Stimulated activated CD8-positive, alpha-beta memory T cell treated with anti-CD3 and anti-CD28 coated beads, Interleukin-2, amount 100 ng/mL, for 1 hour (primary cell): ENCODE measurements at places on chromosomes 13 and 19.

DNA sequence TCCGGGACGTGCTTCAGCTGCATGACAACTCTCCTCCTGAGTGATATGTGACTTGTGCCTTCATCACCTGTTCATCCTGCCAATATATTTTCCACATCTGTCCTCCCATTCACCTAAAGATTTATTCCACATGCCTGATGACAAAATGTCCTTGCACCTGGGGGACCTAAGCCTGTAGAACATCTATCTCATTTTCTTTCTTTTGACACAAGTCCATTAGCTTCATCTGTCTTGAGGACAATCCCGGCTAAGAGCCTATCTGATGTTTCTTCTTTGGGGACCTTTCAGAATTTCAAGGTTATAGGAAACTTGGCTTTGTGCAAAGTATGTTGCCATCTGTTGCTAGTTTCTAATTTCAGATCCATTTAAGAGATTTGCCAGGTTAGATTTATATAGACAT lies 41.1 kb downstream of the ITGBL1 start:
- DNase-seq = no peak

GRCh38 chr19:2337329-2337707 lies 8.8 kb downstream of the SPPL2B start:
- DNase-seq = no peak

- no peak for DNase-seq
Observed at GRCh38 chr13:100597253-100597652, 8.7 kb upstream of the GGACT start.

- no peak for DNase-seq
Observed at GRCh38 chr19:45340232-45340898, at the start of gene KLC3. Gene KLC3, plus strand, starts transcription at chr19:45340750. Its CDS starts 4,792 bp downstream, at chr19:45345542.

- DNase-seq = no peak
Observed at GRCh38 chr19:5080030-5080654, 111.2 kb downstream of the KDM4B start.

DNA sequence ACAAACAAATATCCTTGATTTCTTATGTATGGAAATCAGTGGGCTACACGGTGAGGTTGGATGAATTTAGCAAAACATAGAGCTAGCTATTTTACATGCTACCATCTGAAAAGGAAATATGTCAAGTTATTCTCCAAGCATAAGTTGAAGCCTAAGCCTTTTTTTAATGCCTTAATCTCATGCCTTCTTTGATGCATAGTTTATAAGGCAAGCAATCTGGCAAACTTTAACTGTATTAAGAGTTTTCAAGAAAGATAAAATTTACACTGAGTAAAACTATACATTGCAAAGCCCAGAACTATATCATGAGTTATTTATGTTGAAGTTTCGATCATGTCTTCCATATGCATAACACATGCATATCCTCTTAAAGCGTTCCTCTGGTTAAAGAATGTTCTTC lies 85.0 kb upstream of the ATXN8OS start:
- no peak for DNase-seq

GRCh38 chr13:112969692-112970338 lies 801 bp downstream of the MCF2L start:
- DNase-seq = no peak

DNA sequence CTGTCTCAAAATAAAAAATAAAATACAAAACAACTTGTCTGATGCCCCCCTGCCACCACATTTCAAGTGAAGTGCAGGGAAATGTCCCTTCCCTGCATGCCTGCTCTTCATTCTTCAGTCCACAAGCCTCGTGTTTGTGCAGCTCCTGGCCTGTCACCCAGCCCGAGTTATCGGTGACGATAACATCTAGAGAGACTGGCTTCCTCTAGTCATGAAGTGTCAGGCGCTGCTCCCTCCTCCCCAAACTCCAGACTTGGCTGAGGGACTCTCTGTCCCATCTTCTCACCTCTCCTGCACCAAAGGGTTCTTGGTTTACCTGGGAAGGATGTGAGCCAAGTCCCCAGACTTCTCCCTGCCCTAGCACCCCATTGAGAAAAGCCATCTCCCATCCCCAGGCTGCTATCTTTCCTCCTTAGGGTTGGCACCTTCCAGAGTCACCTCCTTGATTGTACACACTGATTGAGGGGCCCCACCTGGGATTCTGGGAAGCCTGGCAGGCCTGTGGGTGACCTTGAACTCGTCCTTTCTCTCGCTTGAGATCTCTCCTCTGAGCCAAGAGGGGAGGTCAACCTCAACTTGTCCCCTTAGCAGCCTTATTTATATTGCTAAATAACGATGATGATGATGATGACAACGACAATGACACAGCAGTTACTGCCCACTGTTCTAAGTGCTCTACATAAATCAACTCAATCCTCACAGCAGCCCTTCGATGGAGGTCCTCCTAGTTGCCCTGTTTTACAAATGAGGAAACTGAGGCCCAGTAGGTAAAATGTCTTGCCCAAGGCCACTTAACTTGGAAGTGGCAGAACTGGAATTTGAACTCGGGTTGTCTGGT lies 13.1 kb upstream of the PLAUR start:
- no peak for DNase-seq

DNA sequence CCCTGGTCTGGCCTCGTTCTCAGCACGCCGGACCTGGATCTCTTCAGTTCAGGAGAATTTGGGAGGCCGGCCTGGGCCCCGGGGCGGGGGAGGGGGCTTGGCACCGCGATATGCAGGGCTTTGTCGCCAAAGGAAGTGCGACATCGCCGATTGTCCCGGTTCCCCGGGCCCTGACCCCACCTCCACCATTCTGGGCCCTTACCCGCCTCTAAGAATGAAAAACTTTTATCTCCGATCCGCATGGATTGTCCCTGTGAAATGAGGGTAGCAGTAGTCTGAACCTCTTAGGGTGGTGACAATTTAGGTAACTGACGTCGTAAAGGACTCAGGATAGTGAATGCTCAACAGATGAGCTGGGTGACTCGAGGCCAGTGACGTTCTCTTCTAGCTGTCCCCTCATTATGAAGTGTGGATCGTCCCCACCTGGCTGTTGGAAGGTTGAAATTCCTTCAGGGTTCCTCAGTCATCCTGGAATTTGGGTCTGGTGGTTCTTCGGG lies 650 bp downstream of the DDA1 start:
- no peak for DNase-seq

DNA sequence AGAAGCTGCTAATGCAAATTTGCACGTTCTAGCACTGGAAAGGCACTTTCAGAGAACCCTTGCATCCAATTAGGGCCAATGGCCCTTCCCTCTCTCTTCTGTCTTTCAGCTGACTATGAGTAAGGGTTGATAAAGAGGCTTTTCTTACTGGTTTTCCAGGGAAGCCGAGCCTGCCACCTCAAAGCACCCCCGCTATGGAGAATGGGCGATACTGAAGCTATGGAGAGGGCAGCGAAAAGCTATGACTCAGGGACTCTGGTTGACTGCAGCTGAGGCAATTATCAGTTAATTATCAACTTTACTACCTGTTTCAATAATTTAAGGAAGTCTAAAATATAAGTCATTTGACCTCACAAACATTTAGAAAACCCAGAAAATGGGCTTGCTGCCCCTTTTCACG lies 115.8 kb downstream of the TRPC4 start:
- no peak for DNase-seq

GRCh38 chr13:110268576-110269185 lies 38.3 kb downstream of the COL4A1 start:
- no peak for DNase-seq

GRCh38 chr19:10288662-10289166 lies 1.0 kb upstream of the ICAM5 start:
- DNase-seq = no peak

GRCh38 chr19:42422092-42422900 lies 4.9 kb downstream of the LIPE start:
- DNase-seq = no peak

DNA sequence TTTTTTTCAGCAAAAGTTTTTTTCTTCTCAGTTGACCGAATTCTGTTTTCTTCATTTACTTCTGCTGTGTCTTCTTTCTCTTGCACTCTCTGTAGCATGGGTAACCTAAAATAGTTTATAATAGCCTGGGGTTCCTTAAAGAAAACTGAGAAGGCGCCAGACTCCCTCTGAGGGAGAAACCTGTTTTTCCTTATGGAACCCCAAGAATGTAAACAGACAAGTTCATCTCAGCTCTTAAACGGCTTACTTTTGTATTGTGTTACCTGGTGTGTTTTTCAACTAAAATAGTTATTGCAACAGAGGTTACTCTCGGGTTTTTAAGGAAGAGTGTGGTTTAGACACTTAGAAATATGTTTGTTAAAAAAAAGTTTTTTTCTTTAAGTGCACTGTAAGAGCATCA lies 23.8 kb upstream of the TM9SF2 start:
- DNase-seq = no peak

GRCh38 chr19:33132021-33132420 lies at the start of gene WDR88:
Gene WDR88, plus strand, starts transcription at chr19:33132114. Its CDS starts 56 bp downstream, at chr19:33132170.
- no peak for DNase-seq

DNA sequence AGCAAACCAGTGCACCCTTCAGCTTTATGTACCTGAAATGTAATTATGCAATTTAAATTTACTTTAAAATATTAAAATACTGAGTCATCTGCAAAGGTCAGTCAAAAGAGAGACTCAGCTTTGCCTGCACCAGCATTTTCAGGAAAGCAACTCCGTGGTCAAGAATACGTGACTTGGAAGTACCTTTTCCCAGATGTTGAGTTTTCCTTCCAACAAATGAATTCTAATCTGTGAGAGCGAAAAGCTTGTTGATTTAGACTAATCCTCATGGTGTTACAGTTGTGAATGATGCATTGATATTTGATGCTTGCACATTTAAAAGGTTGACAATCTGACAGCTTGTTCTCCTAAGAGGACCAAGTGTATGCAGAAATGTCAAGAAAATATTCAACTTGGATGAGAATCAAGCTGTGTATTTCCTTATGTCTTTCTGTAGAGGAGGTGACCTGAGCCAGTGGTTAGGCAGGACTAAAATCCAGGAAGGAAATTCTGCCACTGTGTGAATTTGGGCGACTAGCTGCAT lies 270.4 kb downstream of the ABCC4 start:
- DNase-seq = no peak

GRCh38 chr13:103263448-103263847 lies 197.2 kb upstream of the SLC10A2 start:
- DNase-seq = no peak

DNA sequence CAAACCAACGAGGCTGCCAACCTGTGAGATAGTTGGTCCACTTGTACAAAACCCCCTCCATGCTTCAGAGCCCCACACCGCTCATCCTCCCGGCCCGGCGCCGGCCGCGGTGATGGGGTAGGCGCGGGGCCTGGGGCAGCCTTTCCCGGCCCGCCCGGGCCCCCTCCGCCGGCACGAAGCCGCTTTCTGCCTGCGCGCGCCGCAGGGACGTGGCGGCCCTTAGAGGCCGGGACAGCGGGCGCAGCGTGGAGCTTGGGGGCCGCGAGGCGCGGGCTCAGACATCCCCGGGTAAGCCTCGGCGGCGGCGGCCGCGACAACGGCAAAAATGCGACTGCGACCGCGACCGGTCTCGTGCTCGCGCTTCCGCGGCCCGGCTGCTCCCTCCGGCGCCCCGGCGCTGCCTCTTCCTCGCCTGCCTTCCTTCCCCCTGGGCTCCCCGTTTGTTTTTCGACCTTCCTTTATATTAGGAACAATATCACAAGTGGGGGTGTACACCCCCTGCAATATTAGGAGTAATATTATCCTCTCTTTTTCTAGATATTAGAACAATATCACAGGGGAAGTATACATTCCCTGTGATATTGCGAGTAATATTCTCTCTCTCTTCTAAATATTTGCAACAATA lies 53.9 kb upstream of the CEACAM21 start:
- peak; percentile 31 for DNase-seq

DNA sequence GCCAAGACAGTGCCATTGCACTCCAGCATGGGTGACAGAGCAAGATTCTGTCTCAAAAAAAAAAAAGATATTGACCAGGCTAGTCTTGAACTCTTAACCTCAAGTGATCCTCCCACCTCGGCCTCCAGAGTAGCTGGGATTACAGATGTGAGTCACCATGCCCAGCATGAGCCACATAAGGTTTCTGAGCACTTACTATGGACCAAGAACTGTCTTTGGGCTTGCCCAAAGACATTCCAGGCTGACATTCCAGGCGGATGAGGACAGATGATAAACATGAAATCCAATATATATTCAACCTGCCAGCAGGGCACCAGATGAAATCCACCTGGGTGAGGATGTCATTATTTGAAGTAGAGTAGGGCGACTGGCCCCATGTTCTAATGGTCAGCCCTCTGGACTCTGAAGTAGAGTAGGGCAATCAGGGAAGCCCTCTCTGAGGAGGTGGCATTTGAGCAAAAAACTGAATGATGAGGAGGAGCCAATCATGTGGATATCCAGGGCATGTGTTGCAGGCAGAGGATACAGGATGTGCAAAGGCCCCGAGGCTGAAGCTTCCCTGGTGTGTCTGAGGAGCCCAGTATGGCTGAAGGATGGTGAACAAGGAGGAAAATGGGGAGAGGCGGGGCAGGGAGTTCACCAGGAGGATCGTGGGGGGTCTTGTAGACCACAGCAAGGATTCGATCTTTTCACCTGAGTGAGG lies 4.0 kb downstream of the C19orf38 start:
- no peak for DNase-seq

GRCh38 chr19:34576292-34576691 lies 94.7 kb downstream of the WTIP start:
- DNase-seq = no peak

DNA sequence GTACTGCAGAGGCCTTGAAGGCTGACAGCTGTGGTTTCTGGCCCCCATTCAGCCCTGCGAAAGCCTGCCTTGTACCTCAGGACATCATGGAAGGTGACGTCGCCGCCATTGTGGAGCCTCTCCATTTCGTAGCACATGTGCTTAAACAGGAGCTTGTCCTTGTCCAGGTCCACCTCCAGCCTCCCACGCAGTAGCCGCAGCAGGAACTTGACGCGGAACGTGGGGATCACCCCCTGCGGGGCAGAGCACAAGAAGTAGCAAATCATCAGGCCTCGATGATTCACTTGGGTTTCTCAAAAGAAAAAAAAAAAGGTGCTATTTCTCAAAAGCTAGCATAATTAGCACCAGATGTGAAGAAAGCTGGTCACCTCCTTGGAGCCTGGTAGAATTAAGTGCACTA lies 351.0 kb downstream of the NALCN start:
- no peak for DNase-seq

DNA sequence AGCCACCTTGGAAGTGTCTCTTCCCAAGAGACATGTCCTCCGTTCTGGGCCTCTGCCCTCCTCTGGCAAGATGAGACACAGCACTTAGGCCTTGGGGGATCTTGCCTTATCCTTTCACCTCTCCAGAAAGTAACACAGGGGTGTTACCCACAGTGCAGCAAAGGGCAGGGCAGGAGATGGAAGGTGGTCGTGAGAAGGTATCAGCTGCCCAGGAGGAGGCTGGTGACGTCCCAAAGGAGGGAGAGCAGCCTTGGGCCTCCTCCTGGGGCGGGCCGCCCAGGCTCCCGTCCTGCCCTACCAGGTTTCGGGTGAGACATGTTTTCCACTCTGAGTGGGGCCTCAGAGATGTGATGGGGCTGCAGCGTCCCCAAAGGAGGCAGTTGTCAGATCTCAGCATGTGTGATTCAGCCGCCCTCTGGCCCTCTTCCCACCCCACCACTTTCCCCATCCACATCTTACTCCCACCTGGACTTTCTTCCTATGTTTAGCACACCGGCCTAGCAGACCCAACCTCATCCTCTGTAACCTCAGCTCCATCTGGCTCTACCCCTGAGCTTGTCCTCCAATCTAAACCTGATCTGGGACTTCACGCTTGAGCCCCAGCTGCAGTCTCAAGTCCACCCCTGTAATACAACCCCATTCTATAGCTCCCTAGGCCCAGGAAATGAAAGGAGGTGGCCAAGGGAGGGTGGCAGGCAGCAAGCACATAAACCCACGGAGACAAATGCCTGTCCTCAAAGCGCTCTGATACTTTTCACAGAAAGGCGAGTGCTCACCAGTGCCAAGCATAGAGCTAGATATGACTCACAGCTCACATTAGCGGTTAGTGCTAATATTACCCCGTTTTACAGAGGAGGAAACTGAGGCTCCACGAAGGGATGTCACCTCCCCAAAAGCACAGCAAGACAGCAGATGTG lies 9.3 kb downstream of the POU2F2 start:
- DNase-seq = peak; percentile 35

GRCh38 chr13:50214514-50214913 lies 199.3 kb downstream of the KCNRG start:
- DNase-seq = no peak
